ENCODE measurements at places on chromosomes 6 and 20.

DNA sequence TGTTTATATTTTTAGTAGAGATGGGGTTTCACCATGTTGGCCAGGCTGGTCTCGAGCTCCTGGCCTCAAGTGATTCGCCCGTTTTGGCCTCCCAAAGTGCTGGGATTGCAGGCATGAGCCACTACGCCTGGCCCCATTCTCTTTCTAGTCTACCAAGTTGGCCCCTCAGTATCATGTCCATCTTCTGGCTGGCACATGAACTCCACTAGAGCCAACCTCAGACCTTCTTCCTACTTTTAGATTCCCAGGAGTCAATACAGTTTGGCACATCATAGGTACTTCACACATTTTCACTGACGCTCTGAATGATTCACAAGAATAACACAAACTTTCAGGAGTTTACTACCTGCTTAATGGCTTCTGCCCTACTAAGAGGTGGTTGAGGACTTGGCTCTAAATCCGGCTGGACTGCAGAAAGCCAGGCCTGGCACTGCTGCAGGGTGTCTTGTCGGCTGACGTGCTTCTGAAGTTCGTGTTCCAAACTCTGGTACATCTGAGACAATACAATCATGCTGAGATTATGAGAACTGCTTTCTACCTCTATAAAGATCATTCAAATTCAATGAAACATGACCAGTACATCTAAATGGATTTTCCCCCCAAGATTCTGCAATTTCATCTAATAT is 293.3 kb downstream of the SYNE1 start:
- no peak for DNase-seq

- DNase-seq = no peak
These were observed 441.8 kb upstream of the DEFB115 start for GRCh38 chr20:30815577-30816181.

- no peak for DNase-seq
These were observed 15.2 kb downstream of the RSPH4A start for GRCh38 chr6:116631379-116631990.

GRCh38 chr6:110509617-110510241 is 33.3 kb upstream of the SLC22A16 start:
- DNase-seq = no peak

DNA sequence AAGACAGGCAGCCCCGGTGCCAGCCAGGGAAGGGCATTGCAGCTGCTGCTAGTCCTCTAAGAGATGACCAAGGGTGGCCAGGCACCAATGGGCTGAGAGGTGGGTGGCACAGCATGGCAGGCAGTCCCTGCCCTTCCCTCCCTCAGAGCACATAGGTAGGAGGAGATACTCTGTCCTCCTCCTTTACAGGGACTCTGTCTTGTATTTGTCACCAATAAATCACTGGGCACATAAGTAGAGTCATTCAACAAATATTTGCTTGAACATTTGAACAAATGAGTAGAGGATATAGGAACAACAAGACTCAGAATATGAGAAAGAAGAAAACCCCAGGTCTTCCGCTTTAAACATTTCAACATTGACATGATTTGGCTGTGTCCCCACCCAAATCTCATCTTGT is 69.4 kb upstream of the CLDN20 start:
- DNase-seq = no peak

DNA sequence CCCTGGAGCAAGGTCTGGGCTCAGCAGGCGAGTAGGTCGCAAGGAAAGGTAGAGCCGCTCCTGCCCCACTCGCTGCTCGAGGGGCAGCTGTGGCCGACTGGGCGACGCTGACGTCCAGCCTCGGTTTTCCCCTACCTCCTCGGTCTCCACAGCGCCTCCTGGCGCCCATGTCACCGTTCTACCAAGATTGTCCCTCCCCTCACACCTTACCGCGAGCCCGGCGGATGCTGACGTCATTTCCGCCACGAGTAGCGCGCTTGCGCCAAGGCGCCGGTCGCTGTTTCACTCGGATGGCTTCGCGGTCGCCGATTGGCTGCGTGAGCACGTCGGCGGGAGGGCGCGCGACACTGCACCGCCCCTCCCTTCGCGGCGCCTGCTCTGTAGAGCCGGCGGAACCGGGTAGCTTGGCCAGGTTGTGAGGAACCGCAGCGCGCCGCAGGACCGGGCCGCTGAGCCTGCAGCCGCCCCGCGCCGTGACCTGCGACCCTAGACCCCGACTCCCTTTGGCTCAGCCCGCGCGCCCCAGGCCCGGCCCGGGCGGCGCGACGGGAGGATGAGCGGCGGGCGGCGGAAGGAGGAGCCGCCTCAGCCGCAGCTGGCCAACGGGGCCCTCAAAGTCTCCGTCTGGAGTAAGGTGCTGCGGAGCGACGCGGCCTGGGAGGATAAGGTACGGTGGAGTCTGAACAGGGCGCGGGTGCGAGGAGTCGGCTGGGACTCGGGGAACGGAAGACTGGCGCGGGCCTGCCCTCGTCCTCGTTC is at the start of gene RAB5IF:
TSS of gene RAB5IF (plus strand) at position 381 of the 759 bp plus-strand sequence. CDS start at position 554, 173 bp downstream.
- peak; percentile 98 for DNase-seq

- no peak for DNase-seq
These were observed 38.1 kb downstream of the TIAM2 start for GRCh38 chr6:155033021-155033791.

- DNase-seq = no peak
These were observed at the start of gene DUSP22 for GRCh38 chr6:291697-292505. DUSP22 (plus strand) TSS chr6:292487; CDS start chr6:292540, 53 bp downstream.

Data from NCI-H526 treated with DMSO at 0.1 percent for 48 hours (cell line).